Spinal cord (tissue), 10 donors: ENCODE measurements at places on chromosomes 7 and 10.
A peak's percentile ranks its signal among the peaks of the same experiment; 100 is the strongest.

GRCh38 chr10:52571018-52571417 is 201.6 kb downstream of the MBL2 start:
- H3K27ac ChIP-seq, result no peak overlapping the region
- no peak overlapping the region for H3K4me3 ChIP-seq
- no peaks in the 10 kb centered on the region for H3K36me3 ChIP-seq

GRCh38 chr10:60917331-60918280 is 26.4 kb downstream of the RHOBTB1 start:
- no peaks in the 10 kb centered on the region for H3K27me3 ChIP-seq
- H3K4me3 ChIP-seq, result no peak overlapping the region

DNA sequence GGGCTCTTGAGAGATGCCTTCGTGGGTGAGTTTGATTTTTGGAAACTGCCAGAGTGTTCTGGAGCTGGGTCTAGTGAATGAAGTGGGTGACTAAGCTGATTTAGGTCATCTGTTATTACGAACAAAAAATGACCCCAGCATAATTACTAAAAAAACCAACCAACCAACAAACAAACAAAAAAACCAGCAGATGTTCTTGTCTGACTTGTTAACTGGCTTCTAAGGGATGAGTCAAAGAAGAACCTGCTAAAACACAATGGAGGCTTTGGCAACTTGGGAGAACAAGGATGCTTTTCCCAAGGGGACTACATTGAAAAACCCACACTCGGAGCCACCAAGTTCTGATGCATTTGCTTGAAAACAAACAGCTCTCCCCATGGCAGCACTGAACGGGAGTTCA is 11.5 kb downstream of the TACR2 start:
- H3K27me3 ChIP-seq, result no peaks in the 10 kb centered on the region
- H3K27ac ChIP-seq, result no peak overlapping the region
- peaks cover 23% of the 10 kb centered on the region for H3K4me1 ChIP-seq
- no peak overlapping the region for H3K4me3 ChIP-seq

- no peaks in the 10 kb centered on the region for H3K27me3 ChIP-seq
- peaks cover 18% of the 10 kb centered on the region for H3K4me1 ChIP-seq
- DNase-seq, result no peak
- peak overlapping the region; percentile 98 for H3K4me3 ChIP-seq
Measured at GRCh38 chr7:76356823-76357222, 2.0 kb downstream of the YWHAG start.

DNA sequence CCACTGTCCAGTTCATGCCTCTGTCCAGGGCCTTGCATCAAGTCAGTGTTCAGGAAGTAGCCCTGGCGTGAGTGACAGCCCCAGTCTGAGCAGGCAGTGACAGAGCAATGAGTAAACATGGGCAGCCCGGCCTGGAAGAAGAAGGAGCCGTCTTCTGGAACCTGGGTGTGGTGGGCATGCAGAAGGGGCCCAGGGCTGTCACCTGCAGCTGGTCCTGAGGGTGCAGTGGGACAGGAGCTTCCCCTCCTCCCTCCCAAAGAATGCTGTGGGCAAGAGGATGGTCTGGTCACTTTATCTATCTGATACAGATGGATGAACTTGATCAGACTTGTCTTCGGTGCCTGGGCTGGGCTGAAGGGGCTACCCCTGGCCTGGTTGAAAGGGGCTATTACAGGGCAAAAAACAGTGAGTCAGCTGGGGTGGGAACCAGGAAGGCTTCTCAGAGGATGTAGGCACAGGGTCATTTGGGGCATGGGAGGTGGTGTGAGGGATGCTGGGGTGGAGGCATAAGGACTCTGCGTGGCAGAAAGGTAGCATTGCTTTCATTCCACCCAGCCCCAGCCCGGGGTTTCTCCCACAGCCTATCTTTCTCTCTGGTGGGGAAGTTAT is 42.7 kb upstream of the PPIF start:
- H3K36me3 ChIP-seq, result peaks cover 100% of the 10 kb centered on the region
- no peak overlapping the region for H3K27ac ChIP-seq
- DNase-seq, result no peak
- no peak overlapping the region for H3K4me3 ChIP-seq
- peaks cover 8% of the 10 kb centered on the region for H3K4me1 ChIP-seq
- no peaks in the 10 kb centered on the region for H3K27me3 ChIP-seq

DNA sequence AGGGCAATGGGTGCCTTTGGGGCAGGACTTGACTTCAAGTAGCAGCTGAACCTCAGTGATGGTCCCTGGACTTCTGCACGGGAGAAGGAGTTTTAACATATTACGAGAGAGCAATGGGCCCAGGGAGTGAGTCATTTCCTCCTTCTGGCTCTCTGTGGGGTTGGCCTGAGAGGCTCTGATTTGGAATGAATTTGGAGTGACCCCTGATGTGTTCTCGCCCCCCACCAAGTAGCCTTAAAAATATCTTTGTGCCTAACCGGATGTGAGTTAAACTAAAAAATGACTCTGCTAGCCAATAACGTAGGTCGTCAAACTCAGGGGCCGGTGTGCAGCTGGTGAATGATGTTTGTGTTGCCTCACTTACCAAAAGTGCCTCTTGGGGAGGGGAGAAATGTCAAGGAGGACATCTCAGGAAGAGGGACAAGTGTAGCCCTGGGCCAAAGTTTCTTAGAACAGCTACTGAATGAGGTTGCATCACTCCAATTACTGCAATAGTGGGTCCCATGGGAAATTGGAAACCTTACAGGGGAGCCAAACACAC is 656.6 kb downstream of the INHBA start:
- no peak overlapping the region for H3K27ac ChIP-seq
- no peak for DNase-seq
- H3K27me3 ChIP-seq, result no peaks in the 10 kb centered on the region
- no peaks in the 10 kb centered on the region for H3K36me3 ChIP-seq
- no peaks in the 10 kb centered on the region for H3K4me1 ChIP-seq
- no peak overlapping the region for H3K4me3 ChIP-seq

DNA sequence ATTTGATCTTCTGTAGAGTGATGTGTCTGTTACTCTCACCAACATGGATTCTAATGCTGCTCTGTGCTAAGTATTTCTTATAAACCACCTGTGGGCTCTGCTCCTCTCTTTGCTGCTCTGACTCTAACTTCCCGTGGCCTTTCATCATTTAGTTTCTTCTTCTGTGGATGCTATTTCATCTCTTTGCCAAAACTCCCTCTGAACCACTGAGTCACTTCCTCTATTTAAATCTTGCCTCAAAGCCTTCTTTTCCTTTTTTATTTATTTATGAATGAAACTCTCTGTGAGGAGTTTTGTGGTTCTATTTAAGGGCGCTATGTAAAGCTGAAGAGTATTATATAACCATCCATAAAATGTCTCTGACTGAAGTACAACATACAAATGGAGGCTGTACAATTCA is 538.5 kb downstream of the SUGCT start:
- H3K4me3 ChIP-seq, result no peak overlapping the region
- H3K27me3 ChIP-seq, result no peaks in the 10 kb centered on the region
- no peaks in the 10 kb centered on the region for H3K4me1 ChIP-seq
- no peak overlapping the region for H3K27ac ChIP-seq
- H3K36me3 ChIP-seq, result no peaks in the 10 kb centered on the region
- DNase-seq, result no peak

DNA sequence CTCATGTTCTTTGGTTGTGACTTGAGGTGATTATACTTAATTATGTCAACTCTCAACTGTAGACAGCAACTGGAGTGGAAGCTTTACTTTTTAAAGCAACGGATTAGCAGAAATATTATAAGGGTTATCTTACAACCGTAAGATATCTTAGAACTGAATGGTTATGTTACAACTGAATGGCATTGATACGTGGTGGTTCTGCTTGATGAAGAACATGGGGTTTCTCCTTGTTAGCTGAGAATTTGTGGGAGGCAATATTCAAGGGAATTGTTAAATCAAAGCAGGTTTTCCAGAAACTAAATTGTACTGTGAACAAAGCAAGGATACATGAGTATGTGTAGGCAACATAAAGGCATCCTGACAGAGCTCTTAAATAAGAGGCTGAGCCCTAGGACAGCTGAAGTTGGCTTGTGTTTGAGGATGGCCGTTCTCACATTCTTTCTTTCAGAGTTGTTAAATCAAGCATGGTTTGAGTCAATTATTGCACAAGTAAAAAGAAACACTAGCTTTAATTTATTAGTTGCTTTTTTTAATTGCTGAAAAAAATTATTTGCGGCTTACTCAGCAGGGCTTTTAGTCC is 350.0 kb downstream of the PLXDC2 start:
- no peak for DNase-seq
- H3K27ac ChIP-seq, result no peak overlapping the region
- peaks cover 3% of the 10 kb centered on the region for H3K4me1 ChIP-seq
- H3K36me3 ChIP-seq, result no peaks in the 10 kb centered on the region

- DNase-seq, result no peak
- no peaks in the 10 kb centered on the region for H3K36me3 ChIP-seq
- H3K4me3 ChIP-seq, result no peak overlapping the region
- peaks cover 8% of the 10 kb centered on the region for H3K27me3 ChIP-seq
- H3K4me1 ChIP-seq, result peaks cover 8% of the 10 kb centered on the region
Measured at GRCh38 chr10:45599021-45599603, 73.5 kb downstream of the ZFAND4 start.
